Activated CD4-positive, alpha-beta T cell treated with anti-CD3 and anti-CD28 coated beads for 1 hour (primary cell): ENCODE measurements at places on chromosomes 12 and 14.

- no peak for DNase-seq
Measured at GRCh38 chr12:124171231-124171979, 123.5 kb upstream of the RFLNA start.

- DNase-seq = no peak
Measured at GRCh38 chr14:96626916-96627315, 124.7 kb downstream of the PAPOLA start.

- no peak for DNase-seq
Measured at GRCh38 chr12:96419576-96420276, 19.5 kb upstream of the CDK17 start.

DNA sequence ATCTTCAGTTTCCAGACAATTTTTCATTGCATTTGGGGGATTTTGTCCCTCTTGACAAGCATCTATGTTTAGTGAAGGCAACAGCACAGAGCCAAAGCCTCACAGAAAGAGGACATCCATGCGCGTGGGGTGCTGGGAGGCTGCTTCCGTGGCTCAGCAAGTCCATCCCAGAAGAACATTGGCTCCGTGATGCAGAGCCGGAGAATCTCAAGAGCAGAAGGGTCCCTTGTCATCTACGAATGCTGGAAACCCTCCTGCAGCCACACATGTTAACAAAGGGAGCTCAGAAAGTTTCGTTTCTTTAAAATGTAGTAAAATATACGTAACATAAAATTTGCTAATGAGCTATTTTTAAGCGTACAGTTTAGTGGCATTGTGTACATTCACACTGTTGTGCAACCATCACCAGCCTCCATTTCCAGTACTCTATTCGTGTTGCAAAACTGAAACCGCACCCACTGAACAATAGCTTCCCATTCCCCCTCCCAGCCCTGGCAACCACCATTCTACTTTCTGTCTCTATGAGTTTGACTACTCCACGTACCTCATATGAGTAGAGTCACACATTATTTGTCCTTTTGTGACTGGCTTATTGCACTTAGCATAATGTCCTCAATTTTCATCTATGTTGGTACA is 185.9 kb downstream of the TTC7B start:
- no peak for DNase-seq

- DNase-seq = no peak
Measured at GRCh38 chr12:82600379-82600778, 86.3 kb upstream of the TMTC2 start.

DNA sequence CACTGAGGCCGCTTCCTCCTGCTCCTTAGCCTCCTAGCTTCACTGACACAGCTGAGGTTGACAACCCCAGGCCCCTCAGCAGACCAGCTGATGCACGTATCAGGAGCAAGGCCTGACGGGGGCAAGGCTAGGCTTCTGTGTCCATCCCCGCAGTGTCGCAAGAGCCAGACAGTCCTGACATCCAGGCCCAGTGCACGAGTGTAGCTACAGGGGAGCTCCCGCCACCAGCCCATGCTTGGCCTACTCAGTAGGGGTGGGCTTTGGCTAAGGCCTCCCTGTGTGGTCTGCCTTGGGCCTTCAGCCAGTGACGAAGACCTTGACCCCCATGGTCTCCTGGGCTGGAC is 179.1 kb downstream of the DPF3 start:
- no peak for DNase-seq

- DNase-seq = no peak
Measured at GRCh38 chr14:91283666-91284065, 39.2 kb upstream of the GPR68 start.

- no peak for DNase-seq
Measured at GRCh38 chr12:32876004-32876403, 20.6 kb downstream of the PKP2 start.

DNA sequence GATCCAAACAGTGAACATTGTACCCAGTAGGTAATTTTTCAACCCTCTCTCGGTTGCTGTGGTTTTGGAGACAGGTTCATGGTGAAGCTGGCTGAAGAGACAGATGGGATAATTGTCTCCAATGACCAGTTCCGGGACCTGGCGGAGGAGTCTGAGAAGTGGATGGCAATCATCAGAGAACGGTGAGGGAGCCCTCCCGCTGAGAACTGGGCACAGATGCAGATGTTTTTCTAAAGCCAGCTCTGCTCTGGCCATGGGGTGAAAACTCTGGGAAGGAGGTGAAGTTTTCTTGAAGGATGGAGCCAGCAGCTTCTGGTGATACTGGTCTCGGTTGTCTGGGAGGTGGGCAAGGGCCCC is 6.2 kb downstream of the KHNYN start:
- DNase-seq = no peak

DNA sequence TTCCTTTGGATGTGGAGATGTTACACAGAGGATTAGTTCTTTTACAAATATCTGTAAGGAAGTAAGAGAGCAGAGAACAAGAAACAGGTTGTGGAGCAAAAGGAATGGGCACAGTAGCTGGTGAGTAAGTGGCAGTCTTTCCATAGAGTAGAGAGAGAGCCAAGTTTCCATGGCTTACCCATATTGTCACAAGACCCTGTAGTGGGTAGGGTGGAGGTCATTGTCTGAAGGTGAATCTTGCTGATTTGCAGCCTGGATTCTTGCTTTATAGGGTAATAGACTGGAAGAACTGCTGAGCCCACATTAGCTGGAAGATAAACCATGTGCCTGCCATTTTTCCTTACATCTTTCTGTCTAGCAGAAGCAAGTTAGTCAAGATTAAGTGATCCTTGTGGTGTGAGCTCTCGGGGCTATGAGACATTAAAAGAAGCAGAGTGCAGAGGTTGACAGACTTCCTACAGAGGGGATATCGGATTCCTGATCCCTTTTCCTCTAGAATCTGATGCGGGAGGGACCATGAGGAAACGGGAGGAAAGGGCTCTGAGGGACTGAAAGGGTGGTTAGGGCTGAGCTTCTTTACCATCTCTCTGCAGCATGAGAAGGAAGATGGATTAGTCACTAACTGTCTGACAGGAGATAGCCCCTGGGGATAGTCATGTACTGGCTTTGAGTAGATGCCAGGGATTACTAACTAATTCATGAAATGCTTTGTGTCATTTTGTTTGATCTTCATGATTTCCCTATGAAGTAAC is 44.0 kb upstream of the LRTM2 start:
- no peak for DNase-seq

DNA sequence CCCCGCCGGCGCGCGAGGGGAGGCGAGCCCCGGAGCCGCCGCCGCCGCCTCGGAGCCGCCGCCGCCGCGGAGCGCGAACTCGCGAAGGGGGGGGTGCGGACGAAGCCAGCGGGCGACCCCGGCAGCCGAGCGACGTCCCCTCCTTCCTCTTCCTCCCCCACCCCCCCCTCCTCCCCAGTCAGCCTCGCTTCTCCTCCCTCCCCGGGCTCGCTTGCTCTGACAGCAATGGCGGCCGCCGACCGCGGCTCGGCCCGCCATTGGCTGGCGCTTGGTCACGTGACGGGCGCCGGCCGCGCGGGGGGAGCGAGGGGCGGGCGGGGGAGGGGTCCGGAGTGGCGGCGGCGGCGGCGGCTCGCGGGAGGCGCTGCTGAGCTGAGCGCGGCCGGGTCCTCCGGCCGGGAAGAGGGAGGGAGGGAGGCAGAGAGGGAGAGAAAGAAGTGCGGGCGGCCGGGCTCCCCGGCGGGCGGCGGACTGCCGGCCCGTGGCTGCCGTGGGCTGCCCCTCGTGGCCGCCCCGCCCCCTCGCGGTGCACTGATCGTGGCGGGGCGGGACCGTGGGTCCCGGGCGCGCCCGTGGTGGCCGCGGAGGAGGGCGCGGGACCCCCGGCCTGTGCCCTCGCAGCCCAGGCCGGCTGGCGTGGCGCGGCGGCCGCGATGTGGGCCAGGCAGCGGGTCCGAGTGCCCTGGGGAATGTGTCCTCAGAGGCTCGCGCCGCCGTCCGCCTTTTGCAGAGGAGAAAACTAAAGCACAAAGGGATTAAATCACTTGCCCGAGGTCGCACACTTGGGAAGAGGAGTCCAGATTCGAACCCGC is at the start of gene MED13L:
TSS of gene MED13L (minus strand) at position 227 of the 812 bp plus-strand sequence. CDS start 562 bp downstream, outside the sequence.
- DNase-seq = peak; percentile 86

GRCh38 chr12:76144245-76144549 is 59.7 kb upstream of the NAP1L1 start:
- DNase-seq = peak; percentile 16
